ENCODE measurements at places on chromosomes 2 and 18. TPM values are rescaled to one million over a fixed set of nuclear protein-coding genes. Genes with fewer than 3 reads are reported as not detected.

GRCh38 chr2:176664478-176664877 is 395.2 kb downstream of the MTX2 start:
- peaks cover 51% of the 10 kb centered on the region for H3K27me3 ChIP-seq
- H3K4me3 ChIP-seq, result no peak overlapping the region
- no peak for DNase-seq

GRCh38 chr2:11177871-11178690 is 22.8 kb downstream of the SLC66A3 start:
- H3K36me3 ChIP-seq, result peaks cover 45% of the 10 kb centered on the region
- no peak for DNase-seq
- H3K27me3 ChIP-seq, result no peaks in the 10 kb centered on the region
- no peak overlapping the region for H3K27ac ChIP-seq
- H3K4me3 ChIP-seq, result no peak overlapping the region

DNA sequence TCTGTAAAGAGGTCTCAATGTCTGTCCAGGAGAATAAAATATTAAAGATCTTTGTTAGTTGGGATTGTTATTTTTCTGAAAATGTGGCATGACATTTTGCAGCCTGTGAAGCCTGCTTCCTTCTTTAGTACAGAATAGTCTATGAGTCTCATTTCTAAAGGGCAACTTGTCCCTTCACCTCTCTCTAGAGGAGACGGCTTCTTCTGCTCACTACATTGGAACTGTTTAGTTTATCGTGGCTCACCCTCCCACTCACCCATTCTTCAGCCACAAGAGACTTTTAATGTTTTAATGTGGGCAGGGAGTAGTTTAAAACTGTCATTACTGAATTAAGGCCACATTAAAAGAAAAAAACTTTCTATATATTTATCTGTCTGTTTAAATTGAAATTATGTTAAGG is 161.0 kb downstream of the BARD1 start:
- DNase-seq, result no peak
- no peak overlapping the region for H3K27ac ChIP-seq
- H3K4me1 ChIP-seq, result no peaks in the 10 kb centered on the region
- H3K4me3 ChIP-seq, result no peak overlapping the region
- H3K27me3 ChIP-seq, result no peaks in the 10 kb centered on the region

DNA sequence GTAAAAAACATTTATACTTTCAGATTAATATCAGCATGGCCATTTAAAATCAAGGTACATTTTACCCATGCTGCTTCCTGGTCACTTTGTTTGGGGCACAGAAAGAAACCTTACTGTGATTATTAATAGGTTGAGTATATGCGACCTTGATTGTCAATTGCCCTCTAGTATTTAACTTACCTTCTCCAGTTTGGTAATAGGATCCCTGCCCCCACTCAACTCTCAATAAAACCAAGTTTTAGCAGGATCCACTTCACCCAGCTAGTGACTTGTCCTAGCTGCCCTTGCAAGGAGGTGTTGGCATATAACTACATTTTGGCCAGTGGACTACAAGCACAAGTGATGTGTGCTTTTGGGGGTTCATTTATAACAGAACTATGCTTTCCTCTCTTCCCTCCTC is 34.3 kb downstream of the FANCL start:
- H3K27me3 ChIP-seq, result no peaks in the 10 kb centered on the region
- H3K4me1 ChIP-seq, result no peaks in the 10 kb centered on the region
- H3K36me3 ChIP-seq, result peaks cover 15% of the 10 kb centered on the region

DNA sequence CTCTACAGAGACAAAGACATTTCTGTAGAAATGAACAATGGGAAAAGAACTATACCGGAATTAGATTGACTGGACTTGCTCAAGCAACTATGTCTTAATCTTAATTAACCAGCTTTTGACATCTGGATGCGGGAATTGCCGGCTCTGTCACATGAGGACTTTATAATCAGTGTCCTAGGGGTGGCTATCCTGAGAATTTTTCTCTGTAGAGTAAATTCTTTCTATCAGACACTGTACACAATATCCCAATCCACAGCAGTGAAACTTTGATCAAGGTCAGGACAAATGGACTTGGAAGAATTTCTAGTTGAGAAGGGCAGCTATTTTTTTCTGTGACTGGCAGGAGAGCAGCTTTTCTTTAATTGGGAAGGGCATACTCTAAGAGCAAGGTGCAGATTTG is 322.1 kb downstream of the HRH4 start:
- H3K27me3 ChIP-seq, result peaks cover 8% of the 10 kb centered on the region
- H3K27ac ChIP-seq, result no peak overlapping the region
- no peaks in the 10 kb centered on the region for H3K36me3 ChIP-seq

The SMIM21 gene
- total RNA-seq, result not detected

The SLC4A5 gene
- total RNA-seq, result 2.3 TPM

The WDR33 gene
- total RNA-seq, result 38.9 TPM

The DCDC2C gene
- not detected for total RNA-seq
